ENCODE measurements at places on chromosomes 5 and 9. TPM values are rescaled to one million over a fixed set of nuclear protein-coding genes. Genes with fewer than 3 reads are reported as not detected.

The ACSL6 gene
- total RNA-seq = not detected

The SERF1A gene
- total RNA-seq = 9.6 TPM

The PIP5KL1 gene
- 0.87 TPM for total RNA-seq

The ZSWIM6 gene
- 8.2 TPM for total RNA-seq

Measured in epithelial cell of proximal tubule (primary cell).